Activated CD4-positive, alpha-beta memory T cell treated with anti-CD3 and anti-CD28 coated beads, Interleukin-2, amount 10 ng/mL, durations not matched to agents 7 days and 5 days (primary cell): ENCODE measurements at places on chromosomes 3 and 15. TPM values are rescaled to one million over a fixed set of nuclear protein-coding genes. Genes with fewer than 3 reads are reported as not detected.

GRCh38 chr3:138241061-138241460 lies 54.0 kb downstream of the ARMC8 start:
- no peak overlapping the region for H3K27ac ChIP-seq
- H3K27me3 ChIP-seq: no peaks in the 10 kb centered on the region
- H3K4me3 ChIP-seq: no peak overlapping the region
- peaks cover 48% of the 10 kb centered on the region for H3K36me3 ChIP-seq
- H3K4me1 ChIP-seq: peaks cover 2% of the 10 kb centered on the region
- no peak for DNase-seq

- no peak overlapping the region for H3K27ac ChIP-seq
- H3K4me1 ChIP-seq: peaks cover 34% of the 10 kb centered on the region
- DNase-seq: no peak
- no peaks in the 10 kb centered on the region for H3K27me3 ChIP-seq
- H3K4me3 ChIP-seq: no peak overlapping the region
Observed at GRCh38 chr15:99717161-99718009, 15.9 kb downstream of the LYSMD4 start.

- no peak for DNase-seq
- no peaks in the 10 kb centered on the region for H3K27me3 ChIP-seq
- H3K4me1 ChIP-seq: peaks cover 45% of the 10 kb centered on the region
- H3K4me3 ChIP-seq: no peak overlapping the region
Observed at GRCh38 chr3:94076055-94076454, 13.2 kb downstream of the NSUN3 start.

The SPTBN5 gene
- total RNA-seq: 1.6 TPM

The P2RY13 gene
- not detected for total RNA-seq
